ENCODE measurements at places on chromosomes 1 and 21.

DNA sequence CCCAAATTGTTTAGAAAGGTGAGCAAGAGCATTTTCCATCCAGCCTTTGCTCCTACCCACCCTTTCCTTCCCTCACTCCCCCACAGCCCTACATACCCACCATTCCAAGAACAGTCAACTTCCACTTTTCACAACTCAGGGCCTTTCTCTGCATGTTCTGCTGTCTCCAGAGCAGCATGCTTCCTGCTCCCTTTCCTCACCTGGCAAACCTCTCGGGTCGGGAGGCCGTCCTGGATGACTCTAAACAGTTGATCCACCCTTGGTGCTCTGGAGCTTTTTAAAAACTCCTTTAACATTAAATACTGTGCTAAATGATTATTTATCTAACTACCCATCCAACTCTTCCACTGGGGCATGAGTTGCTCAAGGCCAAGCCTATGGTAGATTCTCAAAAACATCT, 200.6 kb downstream of the SETD4 start:
- no peak for DNase-seq

GRCh38 chr1:183277821-183278738, 92.0 kb downstream of the LAMC2 start:
- DNase-seq, result no peak

DNA sequence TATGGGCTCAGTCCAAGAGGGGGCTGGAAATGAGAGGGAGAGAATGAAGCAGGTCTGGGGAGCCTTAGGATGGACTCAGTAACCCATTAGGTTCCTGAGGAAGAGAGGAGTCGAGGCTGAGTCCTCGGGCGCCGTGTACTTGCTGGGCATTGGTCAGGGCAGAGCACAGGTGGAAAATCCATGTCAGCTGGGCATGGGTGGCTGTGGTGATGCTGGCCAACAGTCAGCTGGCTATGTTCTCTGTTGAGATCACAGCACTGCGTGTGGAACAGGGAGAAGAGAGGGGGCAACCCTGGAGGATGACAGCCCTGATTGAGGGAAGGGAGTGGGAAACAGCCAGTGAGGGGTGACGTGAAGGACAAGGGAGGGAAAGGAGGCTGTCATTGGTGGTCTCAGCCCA, 43.1 kb upstream of the CLSTN1 start:
- no peak for DNase-seq

DNA sequence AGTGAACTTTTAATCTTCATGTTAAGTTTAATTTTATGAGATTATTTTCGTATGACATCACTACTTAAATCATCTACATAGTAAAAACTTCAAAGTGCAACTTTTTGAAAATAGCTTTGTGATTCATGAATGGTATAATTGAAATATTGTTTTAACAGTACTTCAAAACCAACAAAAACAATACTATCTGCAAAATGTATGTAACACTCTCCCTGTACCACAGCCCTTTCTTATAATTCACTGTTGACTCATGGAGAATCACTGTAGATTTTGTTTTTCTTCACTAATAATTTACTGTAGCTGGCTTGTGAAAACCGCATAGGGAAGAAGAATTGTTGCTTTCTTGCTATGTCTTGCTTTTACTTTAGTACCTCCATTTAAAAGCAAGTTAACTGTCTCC, 301.4 kb upstream of the ADAMTS5 start:
- DNase-seq, result no peak

- DNase-seq, result no peak
These were observed 23.0 kb downstream of the TMCC2 start for GRCh38 chr1:205250699-205251098.

DNA sequence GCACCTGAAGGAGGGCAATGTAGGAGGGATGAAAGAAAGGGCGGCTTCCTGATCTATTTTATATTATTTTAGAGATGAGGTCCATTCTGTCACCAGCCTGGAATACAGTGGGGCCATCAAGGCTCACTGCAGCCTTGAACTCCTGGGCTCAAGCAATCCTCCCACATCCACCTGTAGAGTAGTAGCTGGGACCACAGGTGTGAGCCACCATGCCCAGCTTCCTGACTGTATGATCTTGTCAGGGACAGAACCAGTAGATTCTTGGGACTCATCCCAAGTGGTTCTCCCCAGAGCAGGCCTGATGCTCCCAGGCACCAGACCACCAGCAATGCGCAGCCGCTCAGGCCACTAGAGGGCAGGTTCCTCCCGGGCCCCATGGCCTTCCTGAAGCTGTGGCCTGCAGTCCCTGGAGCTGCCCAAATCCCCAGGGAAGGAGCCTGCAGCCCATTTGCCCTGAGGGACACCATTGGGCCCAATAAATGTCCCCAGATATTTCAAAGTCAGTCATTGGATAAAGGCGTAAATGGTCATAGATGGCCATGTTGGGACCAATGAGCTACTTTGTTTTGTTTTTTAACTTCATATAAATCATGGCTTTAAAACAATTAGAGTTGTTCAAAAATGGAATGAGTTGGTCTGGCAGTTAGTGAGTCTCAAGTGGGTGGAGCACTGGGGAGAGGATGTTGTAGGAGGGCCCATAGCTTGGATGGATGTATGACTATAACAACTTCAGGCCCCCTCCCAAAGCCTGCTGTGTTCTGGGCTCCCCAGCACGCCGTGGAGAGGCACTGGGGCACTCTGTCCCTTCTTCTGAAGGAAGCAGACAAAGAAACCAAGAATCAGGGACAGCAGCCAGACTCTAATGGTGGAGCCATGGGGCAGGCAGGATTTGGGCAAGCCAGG, 44.7 kb upstream of the GOLT1A start:
- peak; percentile 29 for DNase-seq

DNA sequence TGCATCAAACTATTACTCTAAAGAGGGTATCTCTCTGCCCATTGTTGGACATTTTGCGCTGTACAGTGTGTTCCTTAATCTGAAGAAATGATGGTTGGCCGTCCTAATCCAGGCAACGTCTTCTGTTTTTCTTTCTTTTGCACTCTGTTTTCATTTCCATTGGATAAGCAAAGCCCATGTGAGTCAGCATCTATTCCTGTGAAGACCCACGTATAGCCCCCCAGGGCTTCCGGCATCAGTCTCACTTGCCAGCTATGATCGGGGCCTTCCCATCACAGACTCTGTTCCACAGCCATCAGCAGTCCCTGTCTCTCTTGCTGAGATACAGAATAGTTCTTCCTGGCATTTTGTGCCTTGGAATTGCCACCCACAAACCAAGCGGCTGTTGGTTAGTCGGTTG, 29.2 kb upstream of the BRDT start:
- DNase-seq, result no peak

DNA sequence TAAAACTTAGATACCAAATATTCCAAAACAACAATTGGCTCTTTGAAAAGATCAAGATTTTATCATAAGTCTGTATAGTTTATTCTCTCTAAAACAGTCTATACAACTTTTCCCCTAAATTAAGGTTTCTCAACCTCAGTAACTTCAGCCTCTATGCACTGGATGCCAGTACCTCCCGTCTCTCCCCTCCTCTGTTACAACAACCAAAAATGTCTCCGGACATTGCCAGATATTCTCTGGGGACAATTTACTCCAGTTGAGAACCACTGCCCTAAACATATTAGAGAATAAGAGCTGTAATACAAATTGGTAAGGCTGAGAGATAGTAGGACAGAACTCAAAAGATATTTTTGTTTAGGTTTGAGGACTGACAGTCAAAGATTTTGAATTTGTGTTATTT, 71.6 kb downstream of the TMEM200B start:
- no peak for DNase-seq

- no peak for DNase-seq
These were observed 23.0 kb upstream of the DDOST start for GRCh38 chr1:20684050-20684620.

- peak; percentile 96 for DNase-seq
These were observed 55.3 kb downstream of the CDC7 start for GRCh38 chr1:91555821-91556531.

GRCh38 chr1:37244815-37245214, 210.5 kb upstream of the GRIK3 start:
- no peak for DNase-seq

DNA sequence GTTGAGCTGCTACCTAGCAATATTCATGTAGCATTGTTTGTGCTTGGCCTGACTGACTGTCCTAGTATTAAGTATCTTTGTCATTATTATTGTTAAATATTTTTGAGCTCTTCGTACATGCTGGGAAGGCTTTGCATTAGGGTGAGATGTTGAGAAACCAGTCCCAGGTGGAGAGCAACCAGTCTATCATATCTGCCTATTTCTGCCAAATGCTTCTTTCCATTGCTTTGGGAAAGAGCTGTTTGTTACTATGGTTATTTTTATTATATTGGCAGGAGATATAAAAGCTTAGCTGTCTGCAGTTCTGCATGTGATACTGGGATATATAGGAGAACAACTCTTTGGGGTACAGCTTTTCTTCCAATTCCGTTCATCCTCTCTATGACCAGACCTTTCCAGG, 85.1 kb downstream of the CLDN17 start:
- no peak for DNase-seq

DNA sequence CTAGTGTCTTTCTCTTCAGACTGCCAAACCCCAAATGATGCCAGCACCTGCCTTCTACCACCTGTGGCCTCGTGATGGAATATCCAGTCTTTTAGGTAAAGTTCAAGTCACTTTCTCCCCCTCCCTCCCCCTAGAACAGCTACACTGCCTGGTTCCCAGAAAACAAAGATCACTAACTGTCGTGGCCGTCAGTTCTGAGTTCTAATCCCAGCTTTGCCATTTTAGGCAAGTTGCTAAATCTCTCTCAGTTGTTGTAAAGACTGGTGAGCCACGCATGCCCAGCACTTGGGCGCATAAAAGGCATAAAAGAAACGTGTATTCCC, 648 bp upstream of the TRAPPC3 start:
- no peak for DNase-seq

GRCh38 chr1:165573787-165574186, 30.0 kb downstream of the LRRC52 start:
- DNase-seq, result no peak

DNA sequence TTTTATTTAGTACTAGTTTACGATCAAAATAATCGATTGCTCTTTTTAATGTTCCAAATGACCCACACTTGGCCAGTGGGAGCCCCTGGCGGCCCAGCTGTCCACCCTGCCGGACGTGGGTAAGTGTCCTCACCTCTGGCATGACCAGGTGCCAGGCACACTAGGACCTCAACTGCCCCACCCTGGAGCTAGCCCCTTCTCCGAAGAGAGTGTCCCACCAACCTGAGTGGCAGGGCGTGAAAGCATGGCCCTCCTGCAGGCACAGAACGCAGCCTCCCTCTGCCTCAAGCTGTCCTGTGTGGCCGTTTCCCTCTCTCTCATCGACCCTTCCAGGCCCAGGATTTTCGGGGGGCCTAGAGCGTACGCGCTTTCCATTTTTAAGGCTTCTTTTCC, 32.9 kb upstream of the AGPAT3 start:
- no peak for DNase-seq

DNA sequence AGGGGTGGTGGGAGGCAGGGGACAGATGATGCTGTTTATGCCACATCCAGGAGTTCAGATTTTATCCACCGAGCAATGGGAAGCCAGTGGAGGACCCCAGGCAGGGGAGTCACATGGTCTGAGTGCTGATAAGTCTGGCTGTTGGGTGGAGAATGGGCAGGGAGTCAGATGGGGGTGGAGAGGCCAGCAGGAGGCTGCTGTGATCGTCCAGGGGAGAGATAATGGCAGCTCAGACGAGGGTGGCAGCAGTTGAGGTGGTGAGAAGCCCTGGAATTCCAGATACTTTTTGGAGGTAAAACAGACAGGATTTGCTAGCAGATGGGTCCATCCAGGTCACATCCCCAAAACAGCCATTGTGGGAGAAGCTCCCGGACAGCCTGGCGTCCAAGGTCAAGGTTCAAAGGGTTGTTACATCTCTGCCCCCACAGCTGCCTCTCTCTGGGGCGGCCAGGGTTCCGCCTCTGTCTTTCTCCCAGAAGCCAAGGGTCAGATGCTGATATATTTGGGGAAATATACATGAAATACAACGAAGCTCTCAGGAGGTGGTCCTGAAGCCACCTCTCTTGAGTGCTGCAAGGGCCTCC, 252.1 kb upstream of the TMEM51 start:
- no peak for DNase-seq

- no peak for DNase-seq
These were observed 148.4 kb downstream of the TLR5 start for GRCh38 chr1:222994511-222995235.

DNA sequence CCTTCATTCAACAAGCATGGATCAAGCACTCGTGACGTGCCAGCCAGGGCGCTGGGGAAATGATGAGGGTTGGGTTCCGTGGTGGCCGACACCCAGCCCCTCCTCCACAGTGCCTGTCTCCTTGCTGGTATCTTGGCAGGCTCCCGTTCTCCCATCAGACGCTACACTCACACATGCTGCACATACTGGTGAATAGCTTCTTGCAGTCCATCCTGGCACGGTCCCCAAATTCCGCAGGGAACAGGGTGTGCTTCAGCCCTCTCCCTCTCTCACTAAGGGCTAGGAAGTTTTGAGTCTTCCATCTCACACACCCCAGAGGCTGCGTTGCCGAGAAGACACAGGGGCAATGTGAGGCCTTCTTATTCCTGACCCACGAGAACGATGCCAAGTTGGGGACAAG, 10.1 kb upstream of the MEF2D start:
- DNase-seq, result no peak

DNA sequence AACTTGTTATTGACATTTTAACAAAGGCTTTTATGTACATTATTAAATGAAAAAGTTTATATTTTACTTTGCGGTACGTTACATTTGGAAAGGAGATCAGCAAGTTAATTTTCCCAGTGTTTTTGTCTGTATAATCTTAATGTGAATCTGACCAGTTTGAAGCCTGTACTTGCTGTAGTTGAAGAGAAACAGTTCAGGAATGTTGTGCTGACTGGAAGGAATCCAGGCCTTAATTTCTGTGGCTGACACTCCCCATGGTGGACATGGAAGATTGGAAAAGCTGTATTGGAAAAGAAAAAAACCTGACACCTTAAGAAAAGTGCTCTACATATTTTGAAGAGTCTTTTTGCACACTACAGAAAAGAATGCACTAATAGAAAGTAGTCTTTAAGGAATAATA, 15.5 kb downstream of the LEPR start:
- DNase-seq, result no peak

DNA sequence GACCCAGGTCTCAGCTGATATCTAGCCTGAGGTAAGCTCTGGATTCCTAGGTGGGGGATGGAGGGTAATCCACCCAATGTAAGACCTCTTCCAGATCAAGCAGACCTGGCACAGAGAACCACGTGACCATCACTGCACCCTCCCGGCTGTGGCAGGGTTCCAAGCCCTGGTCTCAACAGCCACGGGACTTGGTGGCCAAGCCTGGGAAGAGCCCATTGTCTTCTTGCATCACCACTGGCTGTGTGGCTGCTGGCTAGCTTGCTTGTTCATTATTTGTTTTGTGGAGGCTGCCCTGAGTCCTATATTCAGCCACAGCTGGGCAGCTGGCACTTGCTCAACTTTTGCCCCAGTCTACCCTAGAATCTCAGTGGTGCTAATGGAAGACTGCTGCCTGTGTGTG, 24.1 kb upstream of the NFASC start:
- DNase-seq, result no peak

- no peak for DNase-seq
These were observed 3.1 kb downstream of the FTCD start for GRCh38 chr21:46151989-46152926.

Data from activated CD4-positive, alpha-beta T cell treated with anti-CD3 and anti-CD28 coated beads, Interleukin-10, Interleukin-2, amounts not matched to agents 100 ng/mL and 50 ng/mL, durations not matched to agents 16 hours and 8 hours (primary cell).